Natural killer cell (primary cell): ENCODE measurements at places on chromosomes 2 and 18. TPM values are rescaled to one million over a fixed set of nuclear protein-coding genes. Genes with fewer than 3 reads are reported as not detected.

DNA sequence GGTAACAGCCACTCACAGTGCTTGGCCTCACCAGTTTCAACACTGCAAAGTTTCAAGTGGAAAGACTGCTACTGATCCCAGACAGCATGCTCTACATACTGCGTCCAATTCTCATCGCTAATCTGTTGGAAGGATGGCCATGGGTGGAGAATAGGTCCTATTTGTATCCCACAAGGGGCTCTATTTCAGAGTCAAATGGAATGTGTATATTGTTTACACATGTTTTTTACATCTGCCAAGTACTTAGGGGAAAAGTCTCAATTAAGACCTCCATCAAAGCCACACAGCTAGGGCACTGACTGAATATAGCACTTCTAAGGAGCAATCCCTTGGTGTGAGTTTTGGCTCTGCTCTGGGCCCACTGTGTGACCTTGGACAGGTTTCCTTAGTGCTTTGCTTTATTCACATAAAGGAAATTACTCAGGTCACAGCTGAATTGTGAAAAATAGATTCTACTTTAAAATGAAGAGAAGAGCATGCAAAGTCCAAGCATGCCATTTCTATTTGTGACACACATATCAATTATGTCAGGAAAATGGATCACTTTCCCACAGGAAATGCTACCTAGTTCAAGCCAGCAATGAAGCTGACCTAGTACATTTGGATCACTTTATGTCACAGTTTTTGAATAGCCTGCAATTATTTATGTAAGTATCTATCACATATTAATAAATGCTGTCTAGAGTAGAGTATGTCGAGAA, 112.9 kb upstream of the STK17B start:
- no peak for DNase-seq

DNA sequence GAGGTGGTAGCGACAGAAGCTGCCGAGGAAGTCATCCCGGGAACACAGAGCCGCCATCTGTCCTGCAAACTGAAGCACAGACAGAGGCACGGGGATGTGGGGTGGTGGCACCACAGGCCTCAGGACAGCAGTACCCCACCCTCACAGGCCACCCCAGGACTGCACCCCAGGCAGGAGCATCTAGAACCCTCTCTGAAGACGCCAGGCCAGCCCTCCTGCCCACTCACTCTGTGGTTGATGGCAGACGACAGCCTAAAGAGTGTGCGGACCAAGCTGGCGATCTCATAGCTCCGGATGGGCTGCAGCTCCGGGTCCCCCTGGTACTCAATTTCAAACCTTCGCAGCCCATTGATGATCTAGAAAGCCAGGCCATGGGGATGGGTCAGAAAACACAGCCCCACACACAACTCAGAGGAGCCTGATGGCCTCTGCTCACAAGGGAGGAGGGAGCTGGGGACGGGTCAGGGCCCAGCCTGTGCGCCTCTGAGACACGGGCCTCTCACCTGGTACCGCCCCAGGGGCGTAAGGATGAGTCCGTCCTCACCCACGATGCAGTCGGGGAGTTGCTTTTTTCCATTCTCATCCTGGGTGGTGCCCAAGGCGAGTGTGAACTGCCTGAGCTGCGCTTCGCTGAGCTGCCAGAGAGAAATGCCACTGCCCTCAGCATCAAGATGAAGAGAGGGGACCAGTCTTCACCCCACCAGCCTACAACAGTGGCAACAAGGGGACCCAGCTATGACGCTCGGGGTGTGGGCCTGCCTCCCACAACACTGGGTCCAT, 8.1 kb upstream of the CCDC74B start:
- DNase-seq: no peak

Gene TCF23
- total RNA-seq: not detected

Gene RGPD3
- total RNA-seq: not detected

Gene TUBB6
- total RNA-seq: 3.2 TPM

Gene SCYGR4
- total RNA-seq: not detected

Gene FAM110C
- total RNA-seq: 1.3 TPM

DNA sequence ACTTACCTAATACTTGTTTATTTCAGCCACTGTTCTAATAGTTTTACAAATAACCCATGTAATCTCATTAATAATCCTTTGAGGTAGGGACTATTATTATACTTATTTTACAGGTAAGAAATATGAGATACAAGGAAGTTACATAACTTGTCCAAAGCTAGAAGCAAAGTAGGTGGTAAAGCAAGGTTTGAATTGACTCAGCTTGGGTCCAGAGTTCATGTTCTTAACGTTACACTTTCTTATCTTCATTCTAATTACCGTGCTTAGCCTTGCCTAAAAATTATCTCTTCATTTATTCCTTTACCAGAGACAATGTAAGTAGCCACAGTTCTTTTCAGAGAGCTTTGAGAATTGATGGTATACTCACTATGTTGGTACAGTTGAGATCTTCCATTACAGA, 743.6 kb downstream of the KCNJ3 start:
- DNase-seq: no peak

Gene FLACC1
- total RNA-seq: 5.2 TPM

Gene MLPH
- total RNA-seq: not detected

Gene LYG1
- total RNA-seq: 2.6 TPM

DNA sequence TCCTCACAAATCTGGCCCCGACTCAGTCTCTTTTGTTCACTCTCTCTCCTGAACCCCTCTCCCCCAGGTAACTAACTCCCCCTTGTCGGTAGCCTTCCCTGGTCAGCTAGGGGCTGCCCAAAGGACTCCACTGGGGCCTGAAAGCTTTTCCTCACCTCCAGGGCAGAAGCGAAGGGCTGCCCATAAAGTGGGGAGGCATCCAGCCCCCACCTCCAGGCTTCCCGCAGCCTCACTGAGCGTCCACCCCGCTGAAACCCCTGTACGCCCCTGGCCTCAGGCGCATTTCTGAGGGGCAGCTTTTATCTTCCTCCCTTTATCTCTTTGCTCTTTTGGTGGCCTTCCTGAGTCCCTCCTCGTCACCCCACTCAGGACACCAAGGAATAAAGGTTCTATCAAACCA, 249.3 kb downstream of the CYP26B1 start:
- no peak for DNase-seq

DNA sequence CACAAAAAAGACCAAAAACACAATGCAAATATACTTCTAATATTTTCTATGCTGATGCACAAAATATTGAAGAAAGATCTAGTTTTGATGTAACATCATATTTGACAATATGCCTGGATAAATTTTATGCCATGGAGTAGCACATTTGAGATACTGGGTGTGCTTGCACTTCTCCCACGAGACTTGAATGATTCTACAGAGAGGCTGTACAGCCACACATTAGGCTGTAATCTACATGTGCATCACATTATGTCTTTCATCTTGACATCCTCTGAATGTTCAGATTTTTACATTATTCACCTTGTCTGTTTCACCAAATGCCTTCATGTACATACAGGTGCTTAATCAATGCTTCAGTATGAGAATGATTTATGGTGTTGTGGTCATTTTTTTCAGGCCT, 756.4 kb upstream of the CDH7 start:
- no peak for DNase-seq

Gene ANKRD30BL
- not detected for total RNA-seq

Gene SAG
- total RNA-seq: 0.11 TPM

GRCh38 chr2:187552381-187552780, 1.9 kb downstream of the TFPI start:
- DNase-seq: no peak

Gene ALPI
- not detected for total RNA-seq

Gene ALK
- not detected for total RNA-seq

- DNase-seq: no peak
These were observed 709 bp downstream of the PTPN2 start for GRCh38 chr18:12883372-12883683.

Gene IL18R1
- 46.7 TPM for total RNA-seq

Gene PDE1A
- not detected for total RNA-seq

DNA sequence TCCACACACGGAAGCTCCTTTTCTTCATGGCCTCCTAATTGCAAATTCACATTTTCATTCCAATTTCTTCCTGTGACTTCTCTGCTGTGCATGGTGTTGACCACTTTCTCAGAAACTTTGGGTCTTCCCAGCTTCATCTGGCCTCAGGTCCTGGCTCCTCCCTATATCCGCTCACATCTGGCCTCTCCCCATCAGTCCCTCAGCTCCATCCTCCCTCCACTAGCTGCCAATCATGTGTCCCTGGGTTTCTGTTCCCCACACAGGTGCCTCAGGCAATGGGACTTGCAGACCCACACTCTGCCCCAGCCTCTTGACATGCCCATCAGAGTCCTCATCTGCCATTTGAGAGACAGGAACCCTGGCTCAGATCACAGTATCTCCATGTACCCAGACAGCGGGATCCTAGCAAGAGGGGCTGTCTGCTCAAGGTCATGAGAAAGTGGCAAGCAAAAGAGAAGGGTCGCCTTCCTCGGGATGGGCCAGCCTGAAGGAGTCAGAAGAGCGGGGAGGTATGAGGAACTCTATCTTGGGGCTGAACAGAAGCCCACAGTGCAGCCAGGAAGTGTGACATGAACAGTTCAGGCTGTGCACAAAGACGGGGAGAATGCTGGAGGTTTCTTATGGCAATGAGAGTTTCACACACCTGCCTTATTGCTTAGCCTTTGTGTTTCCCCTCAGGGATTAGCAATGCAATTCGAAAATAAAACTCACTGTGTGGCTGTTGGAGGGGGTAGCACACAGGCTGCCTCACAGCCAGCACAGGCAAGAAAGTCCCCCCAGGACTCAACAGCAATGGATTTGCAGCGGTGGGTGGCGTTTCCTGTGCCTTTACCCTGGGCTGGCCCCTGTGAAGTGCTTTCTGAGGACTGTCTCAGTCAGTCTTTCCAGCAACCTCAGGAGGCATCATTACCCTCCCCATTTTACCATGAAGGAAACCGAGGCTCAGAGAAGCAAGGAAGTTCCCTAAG, 69.5 kb downstream of the COPS8 start:
- DNase-seq: no peak

- no peak for DNase-seq
These were observed 16.7 kb downstream of the ANKRD12 start for GRCh38 chr18:9153256-9153655.

Gene LIMS3
- total RNA-seq: 0.33 TPM

- no peak for DNase-seq
These were observed 462.3 kb upstream of the SALL3 start for GRCh38 chr18:78517328-78517727.

DNA sequence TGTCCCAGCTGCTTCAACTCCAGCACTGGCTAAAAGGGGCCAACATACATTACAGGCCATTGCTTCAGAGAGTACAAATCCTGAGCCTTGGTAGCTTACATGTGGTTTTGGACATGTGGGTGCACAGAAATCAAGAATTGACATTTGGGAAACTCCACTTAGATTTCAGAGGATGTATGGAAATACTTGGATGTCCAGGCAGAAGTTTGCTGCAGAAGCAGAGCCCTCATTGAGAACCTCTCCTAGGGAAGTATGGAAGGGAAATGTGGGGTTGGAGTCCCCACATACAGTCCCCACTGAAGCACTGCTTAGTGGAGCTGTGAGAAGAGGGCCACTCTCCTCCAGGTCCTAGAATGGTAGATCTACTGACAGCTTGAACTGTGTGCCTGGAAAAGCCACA, 218.0 kb upstream of the CWC22 start:
- DNase-seq: no peak

Gene MAPRE3
- total RNA-seq: 4.2 TPM

Gene DSG4
- not detected for total RNA-seq

Gene TRAPPC12
- total RNA-seq: 65.1 TPM

- no peak for DNase-seq
These were observed 89.9 kb downstream of the ACSL3 start for GRCh38 chr2:222950638-222951285.

- DNase-seq: no peak
These were observed 47.3 kb upstream of the C1D start for GRCh38 chr2:68110102-68110501.

DNA sequence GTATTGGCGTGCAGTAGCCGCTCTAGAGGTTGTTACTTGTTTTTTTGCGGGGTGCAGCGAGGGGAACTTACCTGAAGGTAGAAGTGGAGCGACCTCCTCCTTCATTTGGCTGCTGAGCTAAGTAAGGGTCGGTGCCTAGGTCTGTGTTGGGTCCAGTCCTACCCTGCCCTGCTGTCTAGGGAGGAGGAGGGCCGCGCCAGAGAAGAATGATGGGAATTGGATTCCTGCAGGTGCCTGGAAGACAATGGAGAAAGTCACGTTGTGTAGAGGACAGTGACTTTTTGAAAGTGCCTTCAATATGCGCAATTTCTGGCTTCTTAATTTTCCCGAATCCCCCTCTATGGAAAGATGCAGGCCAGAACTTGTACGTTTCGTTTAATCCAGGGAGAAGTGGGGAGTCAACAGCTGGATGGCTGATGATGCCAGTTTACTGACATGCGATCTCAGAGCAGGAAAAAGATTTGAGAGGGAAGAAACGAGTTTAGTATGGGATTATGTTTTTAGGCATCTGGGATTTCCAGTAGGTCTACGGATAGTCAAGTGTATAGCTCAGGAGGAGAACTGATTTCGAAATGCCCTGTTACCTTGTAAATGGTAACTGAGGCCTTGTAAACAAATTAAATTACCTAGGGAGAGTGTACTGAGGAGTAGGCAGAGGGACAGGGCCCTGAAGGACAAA, 653 bp downstream of the MRPS9 start:
- DNase-seq: peak; percentile 8

DNA sequence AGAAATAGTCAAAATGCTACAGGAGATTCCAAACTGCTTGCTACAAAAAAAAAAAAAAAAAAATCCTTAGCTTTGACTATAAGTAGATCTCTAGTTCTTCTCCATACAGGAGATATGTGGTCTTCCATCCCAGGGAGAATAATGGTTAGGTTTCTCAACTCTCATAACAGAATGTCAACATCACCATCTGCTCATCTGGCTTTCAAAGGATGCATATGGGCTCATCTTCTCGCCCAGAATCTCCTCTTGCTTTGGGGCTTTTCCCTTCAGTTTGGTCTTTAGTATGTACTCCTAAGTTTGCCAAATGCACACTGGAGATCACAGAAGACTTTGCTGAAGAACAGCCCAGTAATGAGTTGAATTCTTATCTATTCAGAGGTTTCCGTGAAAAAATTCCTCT, 240.7 kb downstream of the NRXN1 start:
- no peak for DNase-seq

DNA sequence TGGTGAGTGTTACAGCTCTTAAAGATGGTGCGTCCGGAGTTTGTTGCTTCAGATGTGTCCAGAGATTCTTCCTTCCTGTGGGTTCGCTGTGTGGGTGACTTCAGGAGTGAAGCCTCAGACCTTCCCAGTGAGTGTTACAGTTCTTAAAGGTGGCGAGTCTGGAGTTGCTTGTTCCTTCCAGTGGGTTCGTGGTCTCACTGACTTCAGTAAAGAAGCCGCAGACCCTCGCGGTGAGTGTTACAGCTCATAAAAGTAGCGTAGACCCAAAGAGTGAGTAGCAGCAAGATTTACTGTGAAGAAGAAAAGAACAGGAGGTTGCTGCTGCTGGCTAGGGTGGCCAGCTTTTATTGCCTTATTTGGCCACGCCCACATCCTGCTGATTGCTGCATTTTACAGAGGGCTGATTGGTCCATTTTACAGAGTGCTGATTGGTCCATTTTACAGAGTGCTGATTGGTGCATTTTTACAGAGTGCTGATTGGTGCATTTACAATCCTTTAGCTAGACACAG, 34.0 kb upstream of the SPTBN1 start:
- DNase-seq: peak; percentile 59
